NCI-H1092 treated with DMSO at 0.1 percent for 48 hours (cell line): ENCODE measurements at places on chromosomes 4 and X.
A peak's percentile ranks its signal among the peaks of the same experiment; 100 is the strongest.

- no peak for DNase-seq
Measured at GRCh38 chrX:107744868-107745267, 30.7 kb downstream of the TSC22D3 start.

GRCh38 chr4:7620814-7621176, 186.1 kb upstream of the PSAPL1 start:
- no peak for DNase-seq

DNA sequence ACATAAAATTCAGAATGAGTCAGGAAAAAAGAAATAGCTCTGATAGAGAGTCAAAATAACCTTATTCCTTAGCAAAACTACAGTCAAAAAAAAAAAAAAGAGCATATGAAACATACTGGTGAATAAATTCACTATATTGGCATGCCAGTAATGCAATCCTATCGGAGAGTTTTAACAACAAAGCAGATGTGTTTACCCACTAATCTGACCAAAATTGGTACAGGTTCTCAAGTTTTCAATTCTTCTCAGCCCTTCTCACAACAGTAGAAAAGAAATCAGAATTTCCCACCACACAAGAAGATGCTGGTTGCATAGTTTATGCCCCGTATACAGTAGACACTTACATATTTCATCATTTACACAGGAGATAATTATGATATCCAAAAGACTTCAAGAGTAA, 59.4 kb downstream of the LCORL start:
- DNase-seq = no peak

GRCh38 chr4:72553540-72554337, 15.3 kb downstream of the ADAMTS3 start:
- no peak for DNase-seq

DNA sequence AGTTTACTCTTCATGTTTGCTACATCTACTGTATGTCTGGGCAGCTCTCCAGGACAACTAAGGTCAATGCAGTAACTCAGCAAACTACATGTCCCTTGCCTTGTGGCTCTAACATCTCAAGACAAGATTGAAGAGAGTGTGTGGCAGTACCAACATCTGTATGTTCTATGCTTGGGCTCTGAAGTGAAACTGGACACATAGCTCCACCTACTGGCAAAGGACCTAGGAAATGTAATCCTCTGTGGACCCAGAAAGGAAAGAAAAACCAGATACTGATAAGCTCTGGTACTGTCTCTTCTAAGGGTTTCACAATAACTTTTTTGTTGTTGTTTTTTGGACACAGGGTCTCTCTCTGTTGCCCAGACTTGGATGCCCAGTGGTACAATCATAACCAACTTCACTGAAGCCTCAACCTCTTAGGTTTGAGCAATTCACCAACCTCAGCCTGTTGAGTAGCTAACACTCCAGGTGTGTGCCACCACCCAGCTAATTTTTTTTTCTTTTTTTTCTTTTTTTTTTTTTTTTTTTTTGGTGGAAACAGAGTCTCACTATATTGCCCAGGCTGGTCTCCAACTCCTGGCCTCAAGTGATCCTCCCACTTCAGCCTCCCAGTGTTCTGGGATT, 64.1 kb downstream of the QDPR start:
- DNase-seq = peak; percentile 38

DNA sequence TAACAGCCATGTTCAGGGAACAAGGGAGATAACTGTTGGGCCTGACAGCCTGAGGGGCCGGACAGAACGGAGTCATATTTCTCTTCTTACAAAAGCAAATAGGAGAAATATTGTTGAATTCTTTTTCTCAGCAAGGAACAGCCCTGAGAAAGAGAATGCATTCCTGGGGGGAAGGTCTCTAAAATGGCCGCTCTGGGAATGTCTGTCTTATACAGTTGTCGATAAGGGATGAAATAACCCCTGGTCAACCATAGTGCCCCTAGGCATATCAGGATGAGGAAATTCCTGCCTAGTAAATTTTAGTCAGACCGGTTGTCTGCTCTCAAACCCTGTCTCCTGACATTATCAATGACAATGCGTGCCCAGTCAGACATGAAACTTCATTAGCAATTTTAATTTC, 1925.5 kb downstream of the PCDH7 start:
- DNase-seq = no peak

DNA sequence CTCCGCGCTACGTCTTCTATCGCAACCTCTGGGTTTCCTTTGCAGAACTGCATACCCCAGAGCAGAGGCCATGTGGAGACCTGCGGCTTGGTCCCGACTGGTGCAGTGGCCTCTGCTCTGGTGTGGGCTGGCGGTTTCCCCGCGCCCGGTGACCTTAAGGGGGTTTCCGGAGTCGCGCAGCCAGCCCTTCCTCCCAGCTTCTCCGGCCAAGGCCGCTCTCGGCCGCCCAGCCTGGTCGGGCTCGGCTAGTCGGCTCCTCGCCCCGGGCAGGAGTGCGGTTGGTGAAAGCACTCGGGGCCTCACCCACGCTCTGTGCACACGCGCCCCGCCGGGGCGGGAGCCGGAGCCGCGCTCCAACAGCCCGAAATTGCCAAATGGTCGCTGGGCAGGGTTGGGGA, 84.9 kb downstream of the BCOR start:
- peak; percentile 67 for DNase-seq

DNA sequence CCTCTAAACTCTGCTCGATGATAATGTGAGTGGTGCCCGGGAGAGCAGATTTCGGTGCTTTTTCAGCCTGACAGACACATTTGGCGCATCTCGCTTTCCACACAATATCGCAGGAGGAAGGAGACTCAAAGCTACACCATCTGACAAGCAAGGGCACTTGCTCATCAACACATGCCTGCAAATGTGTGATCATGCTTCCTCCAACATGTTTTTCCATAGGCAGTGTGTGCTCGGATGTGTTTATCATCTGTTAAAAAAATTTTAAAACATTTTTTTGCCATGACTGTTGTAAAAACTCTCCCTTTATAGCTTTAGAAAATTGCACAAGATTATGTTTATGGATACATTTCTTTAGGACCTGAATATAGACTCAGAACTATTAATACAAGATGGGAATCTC, 170.3 kb upstream of the PUDP start:
- no peak for DNase-seq

GRCh38 chr4:14607001-14607400, 395.3 kb upstream of the CPEB2 start:
- no peak for DNase-seq

GRCh38 chr4:144658903-144659302, 12.9 kb downstream of the HHIP start:
- no peak for DNase-seq

DNA sequence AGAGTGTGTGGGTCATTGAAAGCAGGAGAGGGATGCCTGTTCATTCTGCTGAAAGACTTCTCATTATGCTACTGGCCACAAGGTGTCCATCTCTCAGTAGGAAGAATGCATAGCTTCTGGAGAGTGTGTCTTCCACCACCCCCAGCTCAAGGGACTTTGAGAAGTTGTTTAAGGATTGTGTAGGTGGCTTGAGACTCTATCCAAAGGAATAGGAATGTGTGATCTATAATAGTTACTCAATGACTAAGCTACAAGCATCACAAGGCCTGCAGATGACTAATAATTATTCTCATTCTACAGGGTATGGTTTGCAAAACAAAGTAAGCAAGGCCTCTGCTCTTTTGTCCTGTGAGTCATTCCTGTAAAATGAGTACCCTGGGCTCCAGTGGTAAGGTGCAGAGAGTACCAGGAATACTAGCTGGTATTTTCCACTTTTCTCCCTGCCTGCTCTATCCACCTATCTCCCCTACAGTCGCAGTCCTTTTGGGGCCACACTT, 279.8 kb upstream of the BOD1L1 start:
- no peak for DNase-seq

DNA sequence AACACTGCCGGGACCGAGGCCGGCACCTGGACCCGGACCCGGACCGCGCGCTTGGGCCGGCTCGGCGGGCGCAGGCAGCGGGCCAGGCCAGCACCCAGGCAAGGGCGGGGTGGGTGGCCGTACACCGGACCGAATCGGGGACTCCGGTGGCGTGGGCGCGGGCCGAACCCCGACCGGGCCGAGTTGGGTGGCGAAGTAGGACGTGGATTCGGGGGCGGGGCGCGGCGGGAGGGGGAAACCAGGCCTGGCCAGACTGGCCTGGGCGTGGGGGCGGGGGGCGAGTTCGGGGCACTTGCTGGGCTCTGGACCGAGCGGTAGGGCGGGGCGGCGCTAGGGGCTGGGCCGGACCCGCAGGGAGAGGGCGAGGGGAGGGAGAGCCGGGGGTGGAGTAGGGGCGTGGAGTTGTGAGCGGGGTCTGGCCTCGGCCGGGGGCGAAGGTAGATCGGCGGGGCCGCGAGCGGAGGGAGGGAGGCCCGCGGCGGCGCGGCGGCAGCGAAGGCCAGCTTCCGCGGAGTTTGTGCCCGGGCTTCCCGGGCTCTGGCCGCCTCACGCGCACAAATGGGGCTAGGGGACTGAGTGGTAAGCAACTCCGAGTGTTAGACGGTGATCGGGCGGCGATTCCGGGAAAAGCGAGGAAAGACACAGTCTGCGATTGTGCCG, 1.8 kb upstream of the BCORL1 start:
- DNase-seq = no peak

DNA sequence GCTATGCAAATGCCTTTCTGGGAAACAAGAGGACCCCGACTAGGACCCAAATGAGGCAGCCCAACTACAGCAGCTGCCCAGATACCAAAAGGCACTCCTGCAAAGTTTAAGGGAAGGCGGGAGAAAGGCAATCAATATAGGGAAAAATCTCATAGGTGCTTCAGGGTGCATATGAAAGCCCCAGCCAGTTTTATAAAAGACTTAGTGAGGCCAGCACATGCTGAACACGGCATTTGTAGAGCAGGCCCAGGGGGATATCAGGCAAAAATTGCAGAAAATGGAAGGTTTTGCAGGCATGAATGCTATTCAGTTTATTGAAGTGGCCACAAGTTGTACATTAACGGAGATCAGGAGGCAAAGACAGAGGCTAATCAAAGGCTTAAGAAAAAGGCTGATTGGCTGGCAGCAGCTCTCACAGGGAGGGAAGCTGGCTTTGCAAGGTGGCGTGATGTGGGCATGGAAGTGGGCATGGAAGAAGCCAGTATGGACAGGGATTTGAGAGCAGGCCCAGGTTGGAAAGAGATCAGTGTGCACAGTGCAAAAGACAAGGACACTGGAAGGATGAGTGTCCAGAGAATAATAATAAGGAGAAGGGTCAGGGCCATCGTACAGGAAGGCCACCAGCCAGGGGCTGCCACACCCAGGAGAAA, 37.7 kb upstream of the UGT2B7 start:
- no peak for DNase-seq

GRCh38 chr4:187128222-187128621, 404.6 kb upstream of the FAT1 start:
- no peak for DNase-seq

- no peak for DNase-seq
Measured at GRCh38 chr4:78018271-78019049, 38.7 kb upstream of the FRAS1 start.

DNA sequence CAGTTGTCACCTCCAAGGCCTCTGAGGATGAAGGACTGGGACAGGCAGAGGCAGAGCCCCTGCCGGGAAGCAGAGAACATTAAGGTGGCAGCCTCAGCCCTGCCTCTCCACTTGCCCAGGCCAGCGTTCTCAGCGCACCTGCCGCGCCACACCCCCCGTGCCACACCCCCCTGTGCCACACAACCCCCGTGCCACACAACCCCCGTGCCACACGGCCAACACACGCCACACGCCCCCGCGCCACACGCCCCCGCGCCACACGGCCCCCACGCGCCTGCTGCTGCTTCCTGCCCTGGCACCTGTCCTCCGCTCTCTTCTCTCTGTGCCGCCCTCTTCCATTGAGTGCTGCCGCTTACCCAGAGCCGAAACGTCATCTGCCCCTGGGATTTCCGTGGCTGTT, 58.0 kb upstream of the ZFP42 start:
- DNase-seq = no peak

- no peak for DNase-seq
Measured at GRCh38 chr4:146550161-146550560, 28.4 kb upstream of the SLC10A7 start.

DNA sequence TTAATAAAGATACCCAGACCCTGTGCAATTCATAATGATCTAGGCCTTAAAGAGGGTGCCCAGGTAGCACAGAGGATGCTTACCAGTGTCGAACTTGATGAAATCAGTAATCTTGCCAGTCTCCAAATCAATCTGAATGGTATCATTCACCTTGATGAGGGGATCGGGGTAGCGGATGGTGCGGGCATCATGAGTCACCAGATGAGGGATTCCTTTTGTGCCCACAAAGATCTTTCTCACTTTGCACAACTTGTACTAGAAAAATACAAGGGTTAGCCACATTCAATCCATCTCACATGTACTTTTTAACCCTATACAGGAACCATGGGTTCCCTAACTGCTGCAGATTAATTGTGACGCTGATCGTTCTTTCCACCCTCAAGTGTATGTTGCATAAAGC, 3.3 kb downstream of the RPS4X start:
- no peak for DNase-seq

GRCh38 chr4:70746179-70746839, 24.5 kb downstream of the RUFY3 start:
- no peak for DNase-seq

GRCh38 chrX:52363247-52363883, 5.5 kb upstream of the XAGE2 start:
- DNase-seq = no peak

GRCh38 chr4:68987007-68987406, 35.4 kb upstream of the UGT2A3 start:
- DNase-seq = no peak

DNA sequence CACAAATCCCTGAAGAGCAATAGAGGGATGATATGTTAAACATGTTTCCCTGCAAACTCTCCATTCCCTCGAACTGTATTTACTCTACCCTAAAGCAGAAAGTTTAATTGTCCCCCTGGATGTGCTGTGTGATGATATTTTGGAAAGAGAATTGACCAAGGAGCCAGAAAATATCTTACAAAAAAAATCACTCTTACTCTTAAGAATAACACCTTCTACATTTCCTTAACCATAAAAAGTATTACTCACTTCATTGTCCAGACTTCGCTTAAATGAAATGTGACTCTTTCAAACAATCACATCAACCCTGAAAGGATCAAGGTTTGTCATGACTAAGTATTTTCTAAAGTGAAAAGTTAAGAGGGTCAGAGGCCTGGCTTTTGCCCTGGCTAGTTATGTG, 49.0 kb upstream of the EGFL6 start:
- DNase-seq = no peak

DNA sequence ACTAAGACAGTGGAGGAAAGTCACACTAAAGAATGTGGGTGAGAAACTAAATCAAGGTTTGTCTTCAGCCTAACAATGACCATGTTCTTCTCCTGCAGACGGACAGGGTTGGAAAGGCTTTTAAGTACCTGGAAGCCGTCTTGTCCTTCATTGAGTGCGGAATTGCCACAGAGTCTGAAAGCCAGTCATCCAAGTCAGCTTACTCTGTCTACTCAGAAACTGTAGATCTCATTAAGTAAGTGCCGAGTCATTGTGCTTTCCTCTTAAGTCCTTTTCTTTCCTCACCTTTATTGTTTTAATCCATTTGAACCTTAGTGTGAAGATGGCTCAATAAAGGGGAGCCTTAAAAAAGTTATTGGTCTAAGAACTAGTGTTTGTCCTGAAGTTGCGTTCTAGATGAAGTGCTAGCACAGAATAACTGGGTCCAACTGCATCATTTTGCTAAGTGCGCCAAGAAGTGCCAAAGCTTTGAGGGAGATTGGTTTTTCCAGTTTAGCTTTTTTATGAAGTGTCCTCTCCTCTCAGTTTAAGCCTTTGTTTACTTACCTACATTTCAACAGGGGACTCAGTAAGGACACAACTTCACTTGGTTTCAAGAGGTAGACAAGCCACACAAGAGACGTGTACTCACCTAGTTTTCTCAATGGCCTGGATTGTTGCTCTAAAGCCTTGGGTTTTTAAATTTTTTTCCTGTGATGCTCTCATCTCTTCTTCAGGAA, 89.3 kb downstream of the KLHL8 start:
- DNase-seq = no peak
